ENCODE measurements at places on chromosomes 11 and 22.

DNA sequence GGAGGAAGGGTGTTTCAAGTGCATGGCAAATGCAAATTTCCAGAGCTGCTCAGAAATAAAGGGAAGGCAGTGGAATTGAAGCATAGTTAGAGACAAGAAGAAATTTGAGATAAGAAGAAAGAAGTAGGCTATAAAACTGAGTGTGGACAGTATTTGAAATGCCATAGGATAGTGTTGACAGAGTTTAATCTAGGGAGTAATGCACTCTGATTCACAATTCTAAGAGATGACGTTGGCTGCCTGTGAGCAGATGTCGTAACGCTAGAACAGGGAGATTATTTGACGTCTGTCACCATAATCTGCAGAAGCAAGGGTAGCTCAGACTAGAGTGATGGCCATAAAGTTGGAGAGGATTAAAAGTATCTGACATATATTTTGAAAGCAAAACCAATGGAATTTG is 389.9 kb upstream of the KIRREL3 start:
- no peak for DNase-seq

- no peak for DNase-seq
Observed at GRCh38 chr11:12581923-12582322, 92.3 kb upstream of the TEAD1 start.

GRCh38 chr11:113603277-113604059 is 102.6 kb downstream of the TMPRSS5 start:
- peak; percentile 61 for DNase-seq

DNA sequence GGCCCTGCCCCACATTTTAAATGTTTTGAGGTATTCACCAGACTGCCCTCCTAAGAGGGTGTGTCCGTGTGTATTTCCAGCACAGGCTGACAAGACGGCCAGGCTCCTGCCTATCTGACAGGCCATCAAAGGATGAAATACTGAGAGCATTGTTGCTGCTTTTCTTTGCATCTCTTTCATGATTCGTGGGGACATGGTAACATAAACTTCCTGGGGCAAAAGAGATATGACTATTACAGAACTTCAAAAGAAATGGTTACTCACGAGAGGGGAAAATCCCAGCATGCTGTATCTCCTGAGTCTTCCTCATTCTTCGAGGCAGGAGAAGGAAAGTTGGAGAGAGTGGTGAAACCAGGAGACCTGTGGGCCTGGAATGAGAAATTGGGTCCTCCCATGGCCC is 10.3 kb upstream of the BIK start:
- no peak for DNase-seq

DNA sequence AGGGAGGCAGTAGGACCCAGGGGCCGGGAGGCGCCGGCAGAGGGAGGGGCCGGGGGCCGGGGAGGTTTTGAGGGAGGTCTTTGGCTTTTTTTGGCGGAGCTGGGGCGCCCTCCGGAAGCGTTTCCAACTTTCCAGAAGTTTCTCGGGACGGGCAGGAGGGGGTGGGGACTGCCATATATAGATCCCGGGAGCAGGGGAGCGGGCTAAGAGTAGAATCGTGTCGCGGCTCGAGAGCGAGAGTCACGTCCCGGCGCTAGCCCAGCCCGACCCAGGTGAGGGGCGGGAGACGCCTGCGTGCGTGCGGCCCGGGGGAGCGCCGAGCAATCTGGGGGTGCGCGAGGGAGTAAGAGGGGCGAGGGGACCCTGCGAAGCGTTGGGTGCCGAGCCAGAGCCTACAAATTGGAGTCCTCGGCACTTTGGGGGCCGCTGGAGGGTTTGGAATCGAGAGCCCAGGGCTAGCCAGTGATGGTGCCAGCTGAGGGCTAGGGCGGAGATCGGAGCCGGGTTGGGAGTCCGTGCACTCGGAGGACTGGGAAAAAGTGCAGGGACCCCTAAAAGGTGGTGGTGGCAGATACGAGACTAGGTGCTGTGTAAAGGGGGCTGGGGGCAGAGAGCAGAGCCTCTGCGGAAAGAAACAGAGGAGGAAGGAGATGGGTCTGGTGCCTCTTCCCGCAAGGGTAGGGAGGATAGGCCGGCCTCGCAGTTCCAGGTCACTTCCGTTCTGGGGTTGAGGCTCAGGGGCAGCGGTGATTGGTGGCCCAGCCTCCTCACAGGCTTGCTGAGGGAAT is at the start of gene SERPINH1:
TSS of gene SERPINH1 (plus strand) at position 206 of the 788 bp plus-strand sequence. CDS start 4,097 bp downstream, outside the sequence.
- DNase-seq: peak; percentile 17

DNA sequence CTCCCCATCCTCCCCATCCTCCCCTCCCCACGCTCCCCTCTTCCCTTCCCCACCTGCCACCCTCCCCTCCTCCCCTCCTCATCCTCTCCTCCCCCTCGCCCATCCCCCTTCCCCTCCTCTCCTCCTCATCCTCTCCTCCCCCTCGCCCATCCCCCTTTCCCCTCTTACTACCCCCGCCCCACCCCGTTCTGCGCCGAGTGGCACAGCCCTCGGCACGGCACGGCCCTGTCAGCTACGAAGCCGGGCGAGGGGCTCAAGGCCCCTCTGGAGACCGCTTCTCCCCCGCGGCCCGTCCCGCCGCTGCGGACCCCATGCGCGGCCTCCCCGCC is 449.9 kb downstream of the OPCML start:
- no peak for DNase-seq

GRCh38 chr11:131378931-131379330 is 8.5 kb downstream of the NTM start:
- DNase-seq: no peak

- DNase-seq: no peak
Observed at GRCh38 chr11:75355051-75355450, 3.6 kb upstream of the ARRB1 start.

DNA sequence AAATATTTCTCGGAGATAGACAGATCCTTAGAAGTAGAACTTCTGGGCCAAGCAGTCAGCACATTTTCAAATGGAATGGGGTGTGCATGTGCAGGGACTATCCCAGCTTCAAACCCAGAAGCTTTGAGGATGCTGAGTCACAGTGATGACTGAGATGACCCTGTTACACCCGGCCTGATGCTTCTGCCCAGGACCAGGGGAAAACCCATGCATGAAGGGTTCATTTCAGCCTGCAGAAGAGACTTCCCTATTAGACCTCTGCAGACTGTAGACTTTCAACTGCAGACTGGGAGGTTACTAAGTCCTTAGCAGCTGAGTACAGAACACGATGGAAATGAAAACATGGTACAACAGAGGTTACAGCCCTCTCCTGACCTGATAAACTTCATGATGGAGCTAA is 3.6 kb upstream of the OR2AT4 start:
- DNase-seq: no peak

- no peak for DNase-seq
Observed at GRCh38 chr11:128421577-128422330, 165.6 kb downstream of the ETS1 start.

- no peak for DNase-seq
Observed at GRCh38 chr22:50084614-50085021, 608 bp downstream of the MLC1 start.

- no peak for DNase-seq
Observed at GRCh38 chr11:74572349-74572748, 20.0 kb upstream of the POLD3 start.

DNA sequence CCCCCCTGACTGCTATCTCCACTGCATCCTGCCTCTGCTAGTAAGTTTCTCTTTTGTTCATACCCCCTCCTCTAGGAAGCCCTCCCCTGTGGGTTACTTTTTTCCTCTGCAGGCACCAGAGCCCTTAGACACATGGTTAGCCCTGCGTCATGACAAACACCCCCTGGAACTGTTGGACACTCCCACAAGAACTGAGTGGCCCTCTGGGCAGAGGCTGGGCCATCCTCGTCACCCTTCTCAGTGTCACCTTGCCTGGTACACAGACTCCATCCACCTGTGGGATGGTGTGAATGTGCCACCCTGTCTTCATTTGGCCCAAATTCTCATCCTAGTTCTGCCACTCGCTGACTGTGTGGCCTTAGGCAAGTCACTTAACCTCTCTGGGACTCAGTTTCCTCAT is 4.1 kb upstream of the RAB3IL1 start:
- DNase-seq: no peak

GRCh38 chr22:29798318-29798717 is 31.1 kb downstream of the UQCR10 start:
- DNase-seq: no peak

GRCh38 chr11:64608046-64608445 is 17.0 kb downstream of the SLC22A12 start:
- no peak for DNase-seq

- DNase-seq: no peak
Observed at GRCh38 chr22:17213976-17214375, 5.3 kb downstream of the ADA2 start.

- peak; percentile 46 for DNase-seq
Observed at GRCh38 chr11:115501893-115502589, 2.2 kb downstream of the CADM1 start.

GRCh38 chr11:27388869-27389268 is 25.9 kb upstream of the CCDC34 start:
- DNase-seq: no peak

- no peak for DNase-seq
Observed at GRCh38 chr11:120147094-120147949, 9.4 kb upstream of the TRIM29 start.

DNA sequence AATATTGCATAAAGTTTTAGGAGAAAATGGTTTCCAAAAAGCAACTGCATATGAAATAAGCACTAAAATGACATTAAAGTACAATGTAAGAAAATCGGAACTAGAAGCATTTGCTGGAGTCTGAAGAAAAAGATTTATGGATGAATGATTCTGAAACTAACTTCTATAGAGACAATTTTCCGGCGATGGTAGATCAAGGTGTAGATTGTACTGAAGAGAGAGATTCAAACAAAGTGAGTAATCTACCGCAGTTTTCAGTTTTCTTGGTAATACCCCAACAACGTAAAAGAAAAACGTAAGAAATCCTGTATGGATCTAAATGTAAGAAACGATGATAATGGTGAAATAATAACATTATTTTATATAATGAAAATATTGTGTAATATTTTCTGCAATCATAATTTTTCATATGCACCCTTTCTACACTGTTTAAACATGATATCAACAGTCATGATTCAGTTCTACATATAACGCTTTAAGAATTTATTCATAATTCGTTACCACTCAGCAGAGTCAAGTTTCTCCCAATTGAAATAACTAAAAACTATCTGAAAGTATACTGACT is 1.8 kb upstream of the CDPF1 start:
- DNase-seq: no peak

DNA sequence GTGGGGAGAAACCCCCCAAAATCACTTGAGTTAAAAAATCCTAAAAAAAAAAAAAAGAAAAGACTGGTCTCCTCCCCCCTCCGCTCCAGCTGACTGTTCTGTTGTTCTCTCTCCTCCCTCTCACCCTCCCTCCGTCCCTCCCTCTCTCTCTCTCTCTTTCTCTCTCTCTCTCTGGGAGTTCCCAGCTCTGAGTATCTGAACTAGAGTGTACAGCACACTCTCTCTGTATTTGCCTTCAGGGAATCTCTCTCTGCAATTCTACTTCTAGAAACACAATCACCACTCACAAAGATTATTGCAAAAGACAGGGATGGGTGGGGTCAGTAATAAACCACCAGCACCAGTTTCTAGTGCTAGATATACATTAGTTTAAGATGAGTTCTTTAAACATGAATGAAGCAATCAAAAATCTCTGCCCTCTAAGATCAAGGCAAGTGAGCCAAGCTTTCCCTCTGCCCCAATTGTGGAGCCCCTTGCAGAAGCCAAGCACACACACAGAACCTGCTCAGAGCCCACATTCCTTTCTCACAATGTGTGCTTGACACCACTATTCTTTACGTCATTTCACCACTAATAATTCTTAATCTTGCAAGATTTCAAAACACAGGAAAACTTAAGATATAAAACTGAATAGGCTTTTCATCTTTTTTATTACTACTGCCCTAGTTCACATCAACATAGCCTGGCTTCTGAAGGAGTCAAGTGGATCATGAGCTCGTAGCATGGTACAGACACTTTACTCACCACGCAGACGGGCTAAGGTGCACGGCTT is 133.5 kb downstream of the RBFOX2 start:
- DNase-seq: no peak

GRCh38 chr11:116853461-116854073 is 16.1 kb upstream of the APOA1 start:
- no peak for DNase-seq

DNA sequence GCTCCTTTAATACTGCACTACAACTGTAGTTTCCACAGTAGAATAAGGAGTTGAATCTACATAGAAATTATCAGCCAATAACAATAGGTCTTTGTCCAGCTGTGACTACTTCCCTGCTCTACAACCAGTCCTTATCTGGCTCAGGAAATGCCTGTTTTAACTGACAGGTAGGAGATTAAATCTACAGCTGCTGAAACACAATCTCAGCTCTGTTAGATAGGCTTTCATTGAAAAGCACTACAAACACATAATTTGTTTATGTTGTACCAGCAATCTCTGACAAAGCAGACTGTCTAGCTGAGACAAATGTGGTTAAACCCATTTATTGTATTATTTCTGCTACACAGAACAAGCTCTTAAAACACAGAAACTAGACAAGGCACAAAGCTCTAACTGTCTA is 230.0 kb downstream of the SOX6 start:
- DNase-seq: no peak

- no peak for DNase-seq
Observed at GRCh38 chr11:75265851-75266531, 25.4 kb downstream of the TPBGL start.

DNA sequence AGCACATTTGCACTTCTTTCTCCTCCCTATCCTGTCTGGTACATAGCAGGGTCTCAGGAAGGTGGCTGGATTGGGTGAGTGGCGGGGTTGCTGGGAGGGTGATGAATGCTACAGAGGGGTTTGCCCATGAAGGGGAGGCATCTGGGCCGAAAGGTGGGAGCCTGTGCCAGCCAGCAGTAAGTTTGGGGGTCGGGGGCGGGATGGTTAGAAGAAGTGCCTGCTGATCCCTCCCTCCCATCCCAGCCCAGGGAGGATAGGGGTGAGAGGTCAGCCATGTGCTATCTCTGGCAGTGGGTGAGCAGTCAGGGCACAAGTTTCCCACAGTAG is 2.8 kb downstream of the CD82 start:
- no peak for DNase-seq

- DNase-seq: no peak
Observed at GRCh38 chr22:39625569-39626537, 55.3 kb downstream of the CACNA1I start.

- DNase-seq: no peak
Observed at GRCh38 chr22:50583294-50583861, 729 bp upstream of the CHKB start.

DNA sequence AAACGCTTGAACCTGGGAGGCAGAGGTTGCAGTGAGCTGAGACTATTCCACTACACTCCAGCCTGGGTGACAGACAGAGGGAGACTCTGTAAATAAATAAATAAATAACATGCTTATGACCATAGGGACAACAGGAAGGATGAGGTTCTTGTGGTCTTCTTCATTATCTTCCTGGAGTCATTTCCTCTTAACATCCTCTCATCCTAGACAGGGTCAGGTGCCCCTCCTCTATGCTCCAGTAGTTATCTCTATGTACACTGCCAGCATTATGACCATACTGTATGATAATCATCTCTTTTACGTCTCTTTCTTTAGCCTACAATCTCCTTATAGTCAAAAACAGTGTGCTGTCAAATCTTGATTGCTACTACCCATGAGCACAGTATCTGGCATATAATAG is 17.7 kb downstream of the RAB30 start:
- DNase-seq: no peak
